ENCODE measurements at places on chromosomes 11 and 22.

- DNase-seq: no peak
Observed at GRCh38 chr22:49934891-49935557, 16.6 kb downstream of the CRELD2 start.

GRCh38 chr11:16377746-16378145 lies 21.4 kb upstream of the SOX6 start:
- DNase-seq: no peak

- DNase-seq: no peak
Observed at GRCh38 chr11:85961930-85962363, 106.8 kb downstream of the CCDC83 start.

- DNase-seq: no peak
Observed at GRCh38 chr11:32436751-32437494, 1.6 kb upstream of the WT1 start.

- no peak for DNase-seq
Observed at GRCh38 chr22:43878831-43879550, 12.8 kb downstream of the PNPLA5 start.

Data from GF-D8 (cell line).